ENCODE measurements at places on chromosomes 13 and 19. TPM values are rescaled to one million over a fixed set of nuclear protein-coding genes. Genes with fewer than 3 reads are reported as not detected.

Gene MADCAM1
- 5.8 TPM for polyA plus RNA-seq

DNA sequence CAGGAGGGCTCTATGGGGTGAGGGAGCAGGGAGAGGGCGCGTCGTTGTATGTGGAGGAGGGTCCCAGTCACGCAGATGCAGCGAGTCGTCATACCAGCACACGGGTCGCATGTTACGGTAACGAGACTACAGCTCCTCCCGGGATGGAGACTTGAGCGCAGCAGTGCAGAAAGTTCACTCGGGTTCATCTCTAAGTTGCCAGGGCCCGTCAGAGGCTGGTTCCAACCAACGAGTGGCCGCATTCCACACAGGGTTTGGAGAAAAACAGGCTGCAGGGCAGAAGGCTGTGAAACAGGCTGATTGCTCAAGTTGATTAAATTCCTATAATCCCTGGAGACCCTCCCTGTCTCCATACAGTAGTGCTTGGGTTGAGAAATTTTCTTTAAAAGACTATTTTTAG is 21.9 kb upstream of the TTYH1 start:
- DNase-seq = no peak

GRCh38 chr13:19587635-19588300 is 26.4 kb upstream of the TPTE2 start:
- DNase-seq = peak; percentile 4

DNA sequence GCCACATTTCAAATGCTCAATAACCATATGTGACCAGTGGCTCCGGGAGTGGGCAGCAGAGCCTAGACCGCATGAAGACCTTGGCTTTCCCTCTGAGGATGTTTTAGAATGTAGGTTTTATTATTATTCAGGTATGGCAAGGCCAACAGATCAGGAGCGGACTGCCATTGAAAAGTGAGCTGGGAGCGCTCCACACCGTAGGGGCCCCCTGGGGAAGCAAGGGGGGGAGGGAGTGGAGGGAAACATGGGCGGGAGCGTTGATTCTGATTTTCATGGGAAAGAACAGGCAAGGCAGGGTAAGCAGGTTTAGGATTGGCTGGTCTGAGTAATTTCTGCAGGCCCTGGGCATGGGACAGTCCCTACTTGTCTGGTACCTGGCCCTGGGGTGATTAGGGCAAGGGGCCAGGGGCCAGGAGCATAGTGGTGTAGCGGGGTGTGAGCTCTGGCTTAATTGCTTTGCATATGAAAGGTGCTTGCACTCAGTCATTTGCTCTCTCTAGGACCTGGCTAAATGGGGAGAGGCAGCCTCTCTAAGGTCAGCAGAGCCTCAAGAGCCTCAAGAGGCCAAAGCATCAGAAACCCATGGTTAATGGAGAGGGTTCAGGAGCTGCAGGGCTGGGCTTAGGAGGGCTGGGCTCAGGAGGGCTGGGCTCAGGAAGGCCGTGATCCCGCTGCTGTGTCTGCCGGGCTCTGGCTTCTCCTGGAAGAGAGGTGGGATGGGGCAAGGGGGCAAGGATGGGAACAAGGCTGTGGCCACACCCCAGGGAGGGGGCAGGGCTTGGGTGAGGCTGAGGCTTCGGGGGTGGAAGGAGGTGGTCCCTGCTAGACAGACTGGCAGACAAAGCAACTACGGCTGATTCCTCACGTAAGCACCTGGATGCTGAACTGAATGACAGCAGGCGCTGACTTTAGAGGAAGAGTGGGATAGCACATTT is 82.0 kb upstream of the WASF3 start:
- no peak for DNase-seq
